NCI-H510A (cell line): ENCODE measurements at places on chromosomes 5 and 9.

- no peak for DNase-seq
These were observed 76.2 kb upstream of the LPAR1 start for GRCh38 chr9:111114486-111114885.

DNA sequence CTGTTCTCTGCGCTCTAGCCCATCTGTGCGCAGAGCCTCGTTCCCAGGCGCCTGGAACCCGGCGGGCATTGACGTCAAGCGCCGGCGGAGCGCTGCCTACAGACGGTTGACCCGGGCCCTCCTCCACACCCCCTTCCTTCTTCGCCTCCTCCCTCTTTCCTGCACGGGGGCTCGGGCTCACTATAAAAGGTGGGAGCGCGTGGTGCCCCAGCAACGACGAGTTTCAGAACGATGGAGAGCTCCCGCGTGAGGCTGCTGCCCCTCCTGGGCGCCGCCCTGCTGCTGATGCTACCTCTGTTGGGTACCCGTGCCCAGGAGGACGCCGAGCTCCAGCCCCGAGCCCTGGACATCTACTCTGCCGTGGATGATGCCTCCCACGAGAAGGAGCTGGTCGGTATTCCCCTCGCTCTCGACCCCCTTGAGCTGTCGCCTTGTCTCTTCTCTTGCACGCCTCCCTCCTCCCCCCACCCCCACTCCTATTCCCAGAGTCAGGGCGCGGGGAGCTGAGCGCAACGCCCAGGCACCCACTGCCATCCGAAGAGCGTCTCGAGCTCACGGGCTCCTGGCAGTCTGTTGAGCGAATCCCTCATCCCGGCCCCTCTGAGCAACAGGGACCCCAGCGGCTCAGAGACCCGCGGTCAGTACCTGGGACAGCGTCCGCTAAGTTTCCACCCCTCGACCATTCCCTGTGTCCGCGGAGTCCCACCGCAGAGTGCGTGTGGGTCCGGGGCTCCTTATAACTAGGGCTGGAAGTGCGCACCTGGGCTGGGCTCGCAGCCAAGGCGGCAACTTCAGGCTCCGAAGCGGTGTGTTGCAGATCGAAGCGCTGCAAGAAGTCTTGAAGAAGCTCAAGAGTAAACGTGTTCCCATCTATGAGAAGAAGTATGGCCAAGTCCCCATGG, at the start of gene CARTPT:
TSS of gene CARTPT (plus strand) at position 213 of the 902 bp plus-strand sequence. CDS start at position 232, 19 bp downstream.
- no peak for DNase-seq

DNA sequence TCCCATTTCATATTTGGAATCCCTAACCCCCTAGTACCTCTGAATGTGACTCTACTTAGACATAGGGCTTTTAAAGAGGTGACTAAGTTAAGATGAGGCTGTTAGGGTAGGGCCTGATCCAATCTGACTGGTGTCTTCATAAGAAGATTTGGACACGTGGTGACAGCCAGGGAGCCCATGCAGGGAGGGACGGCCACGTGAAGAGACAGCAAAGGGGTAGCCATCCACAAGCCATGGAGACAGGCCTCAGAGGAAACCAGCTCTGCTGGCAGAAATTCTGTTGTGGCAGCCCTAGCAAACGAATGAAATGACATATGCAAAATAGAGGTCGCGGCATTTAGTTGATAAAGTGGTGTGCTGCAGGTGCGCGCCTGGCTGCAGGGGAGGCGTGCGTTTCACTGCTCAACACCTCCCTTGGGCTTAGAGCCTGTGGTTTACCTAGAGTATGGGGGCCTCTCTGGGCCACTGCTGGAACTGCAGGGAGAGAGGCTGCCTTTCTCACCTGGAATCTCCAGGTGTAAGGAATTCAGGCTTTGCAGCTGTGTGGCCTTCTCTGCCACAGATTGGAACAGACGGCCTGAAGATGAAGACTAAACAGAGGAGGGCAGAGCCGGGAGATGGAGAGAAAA, 7.1 kb upstream of the AFAP1L1 start:
- DNase-seq, result peak; percentile 75

DNA sequence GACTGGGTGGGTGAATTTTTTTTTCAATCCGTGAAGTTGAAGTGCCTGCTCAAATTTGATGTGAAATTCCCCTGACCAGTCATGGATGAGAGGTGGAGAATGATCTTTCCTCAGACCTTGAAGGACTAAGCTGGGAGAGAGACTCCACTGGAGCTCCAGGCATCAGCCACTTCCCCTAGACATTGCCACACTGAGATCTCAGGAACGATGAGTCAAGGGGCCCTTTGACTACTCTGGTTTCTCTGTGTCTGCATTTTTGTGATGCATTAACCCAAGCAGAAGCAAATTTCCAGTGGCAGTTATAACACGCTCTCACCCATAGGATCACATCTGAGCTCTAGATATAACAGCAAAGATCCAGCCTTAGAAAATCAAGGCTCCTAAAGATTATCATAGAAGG, 171.2 kb upstream of the KIF2A start:
- DNase-seq, result no peak

DNA sequence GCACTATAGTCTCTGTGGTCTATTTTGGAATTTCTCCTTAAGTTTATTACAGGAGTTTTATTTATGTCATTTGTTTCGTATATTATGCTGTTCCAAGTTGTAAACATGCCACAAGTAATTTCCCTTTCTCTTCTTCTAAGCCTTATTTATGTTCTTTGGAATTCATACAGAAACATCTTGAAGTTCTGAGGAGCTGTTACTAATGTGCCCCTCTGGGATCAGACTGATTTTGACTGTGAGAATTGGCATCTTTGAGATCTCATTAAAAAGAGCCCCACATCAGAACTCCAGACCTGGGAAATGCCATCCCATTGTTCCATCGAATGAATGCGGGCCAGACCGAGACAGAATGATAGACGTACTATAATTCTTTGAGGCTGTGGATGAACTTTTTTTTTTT, 138.8 kb upstream of the CD180 start:
- DNase-seq, result no peak

GRCh38 chr5:154284433-154284832, 93.9 kb downstream of the GALNT10 start:
- DNase-seq, result no peak

DNA sequence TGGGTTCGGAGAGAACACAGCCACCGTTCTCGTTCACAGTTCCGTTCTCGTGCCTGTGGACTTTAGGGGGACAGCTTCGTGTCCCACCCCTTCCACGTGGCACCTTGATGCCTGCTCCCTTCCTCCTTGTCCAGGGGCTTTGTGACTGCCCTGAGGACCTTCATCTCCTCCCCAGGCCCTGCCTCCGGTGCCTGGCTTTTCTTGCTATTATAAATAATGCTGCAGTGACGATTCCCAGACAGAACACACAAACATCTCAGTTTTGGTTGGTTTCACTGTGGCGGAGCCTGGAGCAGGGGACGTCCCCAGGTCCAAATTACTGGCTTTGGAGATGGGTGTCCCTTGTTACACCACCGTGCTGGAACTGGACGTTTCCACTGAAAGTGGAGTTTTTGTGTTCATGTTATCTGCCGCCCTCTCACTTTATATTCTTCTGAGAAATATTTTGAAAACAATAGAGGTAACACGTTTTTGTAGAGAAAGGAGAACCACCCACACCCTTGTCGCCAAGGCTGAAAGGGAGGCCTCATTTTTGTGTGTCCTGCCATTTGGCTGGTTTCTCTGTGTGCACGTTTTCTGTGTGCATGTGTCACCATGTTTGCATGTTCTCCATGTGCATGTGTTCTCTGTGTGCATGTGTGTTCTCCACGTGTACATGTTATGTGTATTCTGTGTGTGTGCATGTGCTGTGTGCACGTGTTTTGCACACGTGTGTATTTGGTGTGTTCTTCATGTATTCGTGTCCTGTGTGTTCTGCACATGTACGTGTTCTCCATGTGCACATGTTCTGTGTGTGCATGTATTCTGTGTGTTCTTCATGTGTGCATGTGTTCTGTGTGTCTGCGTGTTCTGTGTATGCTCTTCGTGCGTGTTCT, 24.2 kb downstream of the WNK2 start:
- DNase-seq, result no peak

DNA sequence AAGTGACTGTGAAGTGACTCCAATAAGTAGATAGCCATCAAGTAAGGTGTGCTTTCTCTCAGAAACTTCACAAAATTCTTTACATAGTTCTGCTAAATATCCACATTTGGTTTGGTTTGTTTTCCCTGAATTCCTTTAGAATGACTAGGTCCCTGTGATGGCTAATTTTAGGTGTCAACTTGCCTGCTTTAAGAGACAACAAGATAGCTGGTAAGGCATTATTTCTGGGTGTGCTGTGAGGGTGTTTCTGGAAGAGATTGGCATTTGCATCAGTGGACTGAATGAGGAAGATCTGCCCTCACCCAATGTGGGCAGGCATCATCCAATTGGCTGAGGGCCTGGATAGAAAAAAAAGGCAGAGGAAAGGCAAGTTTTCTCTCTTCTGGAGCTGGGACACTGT, 8.3 kb upstream of the PTBP3 start:
- no peak for DNase-seq

GRCh38 chr9:24801344-24801743, 255.6 kb upstream of the IZUMO3 start:
- no peak for DNase-seq

DNA sequence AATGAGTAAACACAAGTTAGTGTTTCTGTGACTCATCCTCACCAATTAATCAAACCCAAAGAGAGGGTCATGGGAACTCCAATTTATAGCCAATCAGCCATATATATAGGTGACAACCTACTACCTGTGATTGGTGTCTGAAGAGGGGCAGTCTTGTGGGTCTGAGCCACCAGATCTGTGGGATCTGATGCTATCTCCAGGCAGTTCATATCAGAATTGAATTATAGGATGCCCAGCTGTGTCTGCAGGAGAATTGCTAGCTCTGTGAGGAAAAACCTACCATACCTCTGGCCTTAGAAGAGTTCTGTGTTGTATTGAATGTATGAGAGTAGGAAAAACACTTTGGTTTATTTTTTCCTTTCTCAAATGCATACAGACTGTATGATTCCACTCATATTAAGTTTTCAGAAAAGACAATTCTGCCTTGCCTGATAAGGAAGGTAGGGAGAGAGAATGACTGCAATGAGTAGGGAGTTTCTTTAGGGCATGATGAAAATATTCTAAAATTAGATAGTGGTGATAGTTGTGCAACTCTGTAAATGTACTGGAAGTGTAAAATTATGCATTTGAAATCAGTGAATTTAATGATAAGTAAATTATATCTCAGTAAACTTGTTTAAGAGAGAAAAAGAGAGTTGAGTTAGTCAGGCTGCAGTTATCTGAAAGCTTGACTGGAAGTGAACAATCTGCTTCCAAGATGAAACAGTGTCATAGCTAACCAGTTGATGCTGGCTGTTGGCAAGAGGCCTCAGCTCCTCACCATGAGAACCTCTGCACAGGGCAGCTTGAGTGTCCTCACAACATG, 274.9 kb downstream of the AUH start:
- no peak for DNase-seq

DNA sequence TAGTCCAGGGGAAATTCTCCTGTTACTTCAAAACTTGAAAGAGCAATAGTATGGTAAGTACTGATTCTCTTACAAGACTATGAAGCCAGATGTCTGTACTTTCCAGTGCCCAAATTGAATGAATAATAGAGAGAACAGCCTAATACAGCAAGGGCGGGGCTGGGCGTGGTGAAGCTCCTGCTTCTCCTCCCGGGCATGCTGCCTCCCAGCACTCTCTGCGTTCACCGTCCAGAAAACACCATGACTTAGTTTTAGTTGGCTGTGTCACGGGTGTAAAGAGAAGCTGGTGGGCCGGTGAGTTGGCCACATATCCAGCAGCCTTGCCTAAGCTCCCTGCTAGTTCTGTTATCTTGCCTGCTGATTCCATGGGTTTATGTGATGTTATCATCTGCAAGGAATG, 40.7 kb upstream of the ADAMTS2 start:
- DNase-seq, result no peak

DNA sequence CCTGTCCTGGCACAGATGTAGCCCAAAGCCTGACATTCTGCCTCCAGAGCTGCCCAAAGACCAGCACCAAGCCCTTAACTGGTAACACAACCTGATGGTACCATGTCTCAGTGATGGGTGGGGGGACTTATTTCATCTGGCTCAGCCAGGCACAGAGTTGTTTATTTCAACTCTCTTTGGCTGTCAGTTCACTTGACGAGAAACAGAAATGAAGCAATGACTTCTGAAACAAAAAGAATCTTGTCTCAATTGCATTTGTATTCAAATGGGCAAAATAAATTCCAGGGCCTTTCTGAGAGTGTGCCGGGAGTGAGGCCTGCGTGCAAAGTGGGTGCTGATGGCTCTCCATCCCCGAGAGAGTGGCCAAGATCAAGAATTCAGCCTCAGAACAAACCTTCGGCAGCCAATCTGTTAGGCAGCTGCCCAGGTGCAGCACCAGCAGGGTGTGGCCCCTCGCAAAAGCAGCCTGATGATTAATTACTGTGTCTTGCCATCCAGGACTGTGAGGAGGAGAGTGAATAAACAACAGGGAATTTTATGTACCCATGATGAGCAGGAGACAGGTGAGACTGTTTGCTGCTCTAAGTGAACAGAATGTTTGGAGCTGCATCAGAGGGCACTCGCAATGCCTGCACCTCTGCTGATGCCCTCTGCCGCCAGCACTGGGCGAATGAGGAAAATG, 238.0 kb downstream of the HSPA4 start:
- DNase-seq, result no peak

- no peak for DNase-seq
These were observed 37.8 kb downstream of the EXOSC2 start for GRCh38 chr9:130731355-130731754.

DNA sequence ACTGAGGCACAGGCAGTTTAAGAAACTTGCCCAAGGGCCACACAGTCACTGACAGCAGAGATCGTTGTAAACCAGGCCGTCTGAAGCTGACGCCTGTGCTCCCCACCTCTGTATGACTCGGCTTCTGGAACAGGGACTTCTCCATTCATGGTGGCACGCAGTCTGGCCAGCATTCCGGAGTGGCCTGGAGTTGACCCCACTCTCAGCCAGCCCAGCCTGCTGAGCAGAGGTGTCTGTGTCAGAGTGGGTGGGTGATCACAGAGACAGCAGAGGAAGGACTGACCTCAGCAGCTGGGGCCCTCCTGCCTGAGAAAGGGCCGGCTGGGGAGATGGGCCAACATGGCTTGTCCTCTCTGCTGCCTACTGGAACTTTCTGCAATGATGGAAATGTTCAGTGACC, 12.6 kb downstream of the LRSAM1 start:
- no peak for DNase-seq

GRCh38 chr5:119926301-119926700, 296.9 kb downstream of the FAM170A start:
- DNase-seq, result no peak

- no peak for DNase-seq
These were observed 54.4 kb upstream of the CTSL start for GRCh38 chr9:87671478-87671877.

DNA sequence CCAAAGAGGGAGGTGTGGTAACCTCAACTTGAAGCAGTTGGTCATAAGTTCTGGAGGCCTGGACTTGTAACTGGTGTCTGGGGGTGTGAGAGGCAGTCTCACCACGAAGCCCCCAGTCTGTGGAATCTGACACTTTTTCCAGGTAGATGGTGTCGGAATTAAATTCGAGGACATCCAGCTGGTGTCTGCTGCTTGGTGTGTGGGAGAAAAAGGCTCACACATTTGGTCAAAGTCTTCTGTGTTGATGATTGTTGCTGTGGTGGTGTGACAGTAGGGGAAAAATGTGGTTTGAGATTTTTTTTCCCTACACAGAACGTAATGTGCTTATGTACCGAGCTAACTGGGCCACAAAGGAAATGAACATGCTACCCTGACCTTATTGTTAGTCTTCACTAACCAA, 251.9 kb downstream of the MAT2B start:
- DNase-seq, result no peak
